GOT3 (cell line): ENCODE measurements at places on chromosomes 1 and 21.

DNA sequence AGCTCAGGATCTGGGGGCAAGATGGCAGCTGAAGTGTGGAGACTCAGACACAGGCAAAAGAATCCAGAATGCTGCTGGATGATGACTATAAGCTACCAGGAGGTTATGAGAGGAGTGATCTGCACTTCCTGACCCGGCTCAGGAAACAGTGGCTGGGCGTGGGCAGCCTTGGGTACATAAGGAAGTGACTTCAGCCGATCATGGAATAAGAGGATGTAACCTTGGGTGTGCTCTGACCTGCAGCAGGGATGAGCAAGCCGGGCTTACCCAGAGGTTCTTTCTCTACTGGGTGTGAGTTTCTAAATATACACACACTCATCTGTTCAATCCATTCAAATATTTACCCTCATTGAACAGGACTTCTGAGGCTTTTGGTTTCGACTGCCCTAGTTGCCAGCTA, 62.7 kb downstream of the CD34 start:
- no peak for DNase-seq

DNA sequence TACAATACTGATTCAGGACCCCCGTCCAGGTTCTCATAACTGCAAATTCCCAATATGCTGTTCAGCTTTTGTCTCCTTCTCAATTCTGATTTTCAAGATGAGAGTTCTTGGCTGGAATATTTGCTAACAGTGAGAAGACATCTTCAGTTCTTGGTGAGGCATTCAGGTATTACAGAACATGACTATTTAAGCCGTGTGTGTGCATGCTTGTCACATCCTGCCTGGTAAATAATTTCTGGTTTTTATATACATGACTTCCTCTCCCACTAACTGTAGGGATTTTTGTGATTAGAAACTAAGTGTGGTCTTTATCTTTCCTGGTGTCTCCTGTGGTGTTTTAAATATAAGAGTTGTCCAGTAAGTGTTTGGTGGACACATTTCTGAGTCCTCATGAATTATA, 10.2 kb upstream of the SLC19A2 start:
- DNase-seq, result no peak

DNA sequence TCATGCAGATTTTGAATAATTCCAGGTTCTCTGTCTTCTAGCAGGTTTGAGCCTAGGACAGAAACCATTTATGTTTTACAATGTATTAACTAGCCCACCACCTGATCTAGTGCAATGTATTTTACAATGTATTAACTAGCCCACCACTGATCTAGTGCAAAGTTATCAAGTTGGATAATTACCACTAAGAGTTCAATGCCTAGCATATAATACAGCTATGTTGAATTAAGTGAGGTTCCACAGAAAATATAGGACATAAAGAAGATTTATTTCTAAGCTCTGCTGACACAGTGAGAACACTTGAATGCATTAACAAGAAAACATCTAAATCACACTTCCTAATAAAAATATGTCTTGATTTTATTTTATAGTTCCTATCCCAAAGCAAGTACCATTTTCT, 854.6 kb upstream of the NEGR1 start:
- no peak for DNase-seq

- DNase-seq, result no peak
Observed at GRCh38 chr1:1479547-1480487, 8.3 kb downstream of the ATAD3B start.

- DNase-seq, result no peak
Observed at GRCh38 chr1:111454859-111455641, 5.8 kb downstream of the ATP5PB start.

DNA sequence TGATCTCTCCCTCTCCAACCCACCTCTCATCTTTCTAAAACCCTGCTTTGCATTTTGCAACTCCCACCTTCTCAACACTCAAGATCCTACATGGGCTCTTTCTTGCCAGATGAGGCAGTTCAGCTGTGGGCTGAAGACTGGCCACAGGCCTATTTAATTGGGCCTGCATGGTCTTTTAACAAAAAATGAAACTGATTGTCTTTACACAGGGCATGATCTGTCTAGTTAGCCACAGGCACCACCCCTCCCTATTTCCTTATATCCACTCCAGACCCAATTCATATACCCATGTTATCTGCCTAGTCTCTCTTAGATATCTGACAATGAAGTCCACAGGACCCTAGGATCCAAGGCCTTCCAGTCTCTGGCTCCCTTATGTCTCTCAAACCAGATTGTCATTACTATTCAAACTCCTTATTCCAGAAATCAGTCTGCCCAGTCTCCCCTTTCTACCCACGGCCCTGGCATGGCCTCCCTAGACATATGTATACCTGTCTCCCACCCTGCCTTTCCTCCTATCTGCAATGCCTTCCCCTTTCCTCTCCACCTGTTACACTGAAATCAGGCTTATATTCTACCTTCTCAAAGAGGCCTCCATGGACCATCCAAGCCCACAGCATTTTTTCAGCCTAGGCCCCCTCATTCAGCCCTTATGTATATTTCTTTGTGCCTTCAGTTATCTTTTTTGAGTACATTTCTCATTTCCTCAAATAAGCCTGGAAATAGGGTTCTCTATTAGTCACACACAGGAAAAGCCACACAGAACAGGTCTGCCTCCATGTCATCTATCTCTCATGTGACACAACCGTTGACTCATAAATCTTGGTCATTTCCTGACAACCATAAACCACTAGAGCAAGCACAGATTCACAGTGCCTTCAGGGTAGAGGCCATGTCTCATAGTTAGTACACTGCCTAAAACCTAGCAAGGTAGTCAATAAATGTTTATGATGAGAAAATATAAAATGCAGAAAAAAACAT, 39.0 kb downstream of the LPAR3 start:
- no peak for DNase-seq

DNA sequence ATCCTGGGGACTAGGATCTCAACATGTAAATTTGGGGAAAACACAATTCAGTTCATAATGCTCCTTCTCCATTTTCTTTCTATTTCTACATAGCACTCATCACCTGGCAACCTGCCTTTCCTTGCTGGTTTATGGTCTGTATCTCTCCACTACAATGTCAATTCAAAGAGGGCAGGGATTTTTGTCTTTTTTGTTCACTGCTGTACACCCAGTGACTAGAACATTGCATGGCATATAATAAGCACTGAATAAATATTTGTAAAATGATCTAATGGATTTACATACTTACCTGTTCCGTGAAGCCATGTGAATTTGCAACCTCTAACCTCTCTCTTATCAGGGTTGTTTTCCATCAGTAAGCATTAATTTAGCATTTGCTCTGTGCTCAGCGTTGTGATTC, 27.4 kb upstream of the TBX15 start:
- no peak for DNase-seq

GRCh38 chr21:42027822-42028765, 17.9 kb upstream of the ZBTB21 start:
- no peak for DNase-seq

GRCh38 chr1:186985889-186986491, 157.2 kb downstream of the PLA2G4A start:
- DNase-seq, result no peak

DNA sequence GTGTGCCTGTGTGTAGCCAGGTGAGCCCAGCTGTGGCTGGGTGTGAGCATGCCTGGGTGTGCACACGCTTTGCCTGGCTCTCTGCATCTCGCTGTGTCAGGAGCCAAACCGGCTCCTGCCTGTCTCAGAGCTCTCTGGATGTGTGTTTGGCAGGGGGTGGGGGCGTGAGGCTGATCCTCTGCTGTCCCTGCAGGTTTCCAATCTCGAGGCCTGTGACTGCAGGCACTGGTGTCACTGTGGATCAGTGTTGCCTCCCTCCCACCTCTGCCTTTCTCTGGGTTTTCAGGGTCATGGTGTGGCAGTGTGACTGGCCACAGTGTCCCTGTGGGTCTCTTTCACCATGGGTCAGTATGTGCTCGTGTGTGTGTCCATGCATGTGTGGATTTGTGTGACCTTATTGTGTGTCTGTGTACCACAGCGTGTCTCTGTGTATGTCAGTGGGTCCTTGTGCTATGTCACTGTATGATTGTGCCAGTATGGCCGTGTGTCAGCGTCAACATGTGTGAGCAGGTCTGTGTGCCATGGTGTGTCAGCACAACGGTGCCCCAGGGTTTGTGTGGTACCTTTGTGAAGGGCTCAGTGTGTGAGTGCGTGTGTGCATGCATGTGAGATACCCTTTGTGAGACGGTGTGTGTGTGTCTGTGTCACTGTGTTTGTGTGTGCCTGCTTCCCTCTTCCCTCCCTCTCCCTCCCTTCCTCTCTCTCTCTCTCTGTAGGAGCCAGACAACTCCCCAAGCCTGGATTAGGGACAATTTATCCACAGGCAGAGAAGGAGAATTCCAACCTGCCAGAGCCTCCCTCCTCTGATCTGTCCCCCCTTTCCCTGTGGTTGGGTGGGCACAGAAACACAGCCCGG, 43.4 kb downstream of the AHDC1 start:
- DNase-seq, result no peak

- DNase-seq, result no peak
Observed at GRCh38 chr1:164233149-164233548, 325.8 kb upstream of the PBX1 start.

DNA sequence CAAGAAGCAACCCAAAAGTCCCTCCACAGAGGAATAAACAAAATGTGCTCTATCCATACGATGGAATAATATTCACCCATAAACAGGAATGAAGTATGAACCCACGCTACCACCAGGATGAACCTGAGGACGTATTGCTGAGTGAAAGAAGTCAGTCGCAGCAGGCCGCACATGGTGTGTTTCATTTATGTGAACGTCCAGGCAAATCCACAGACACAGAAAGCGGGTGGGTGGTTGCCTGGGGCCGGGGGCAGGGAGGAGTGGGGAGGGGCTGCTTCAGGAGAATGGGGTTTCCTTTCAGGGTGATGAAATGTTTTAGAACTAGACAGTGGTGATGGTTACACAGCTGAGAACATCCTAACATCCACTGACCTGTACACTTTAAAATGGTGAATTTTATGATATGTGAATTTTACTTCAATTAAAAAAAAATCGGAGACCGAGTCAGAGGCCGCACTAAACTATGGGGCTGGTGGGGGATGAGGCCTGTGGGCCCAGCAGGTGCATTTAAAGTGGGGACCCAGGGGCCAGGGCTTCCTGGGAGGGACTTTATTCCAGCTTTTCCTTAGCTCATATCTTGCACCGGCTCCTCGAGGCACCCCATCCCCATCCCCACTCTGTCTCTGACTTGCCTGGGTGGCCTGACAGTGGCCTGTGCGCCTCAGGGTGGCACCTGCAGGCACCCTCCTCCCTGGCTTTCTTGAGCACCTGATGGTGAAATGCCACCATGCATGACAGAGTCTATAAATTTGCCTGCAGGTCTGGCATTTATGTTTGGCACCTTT, 392.6 kb upstream of the VAMP3 start:
- DNase-seq, result no peak

DNA sequence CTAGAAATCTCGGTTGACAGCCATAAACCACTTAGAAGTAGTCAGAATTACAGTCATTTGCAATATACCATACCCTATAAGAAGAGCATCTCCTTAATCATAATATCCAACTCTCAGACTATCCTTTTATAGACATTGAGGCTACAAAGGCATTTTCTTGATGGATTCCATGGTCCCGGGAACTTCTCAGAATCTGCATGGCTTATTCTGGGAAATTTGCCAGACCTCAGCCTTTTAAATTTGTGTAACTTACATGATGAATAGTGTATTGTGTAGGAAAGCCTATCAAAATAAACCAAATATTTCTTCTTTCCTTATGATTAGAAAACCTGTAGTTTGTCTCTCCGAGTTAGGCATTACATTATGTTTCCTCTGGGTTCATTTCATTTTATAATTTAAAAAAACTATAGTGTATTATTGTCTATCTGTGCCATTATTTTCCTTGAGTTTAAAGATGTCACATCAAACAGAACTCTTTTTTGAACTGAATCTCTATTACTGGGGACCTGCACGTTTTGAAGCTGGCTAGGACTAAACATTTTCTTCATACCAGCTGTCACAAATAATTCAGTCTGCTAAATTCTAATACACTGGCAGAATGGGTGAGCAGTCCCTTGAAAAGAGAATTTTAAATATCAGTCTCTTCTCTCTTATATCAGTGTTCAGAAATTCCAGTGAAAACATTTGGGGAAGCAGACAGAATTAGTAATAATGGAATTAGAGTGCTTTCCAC, 102.9 kb downstream of the GABPA start:
- no peak for DNase-seq

- DNase-seq, result no peak
Observed at GRCh38 chr1:177569476-177569875, 398.7 kb downstream of the BRINP2 start.

GRCh38 chr21:20040768-20041167, 957.4 kb upstream of the NCAM2 start:
- DNase-seq, result no peak
